Occipital lobe (tissue), 3 donors: ENCODE measurements at places on chromosomes 2 and 18.

- DNase-seq, result no peak
These were observed 43.0 kb downstream of the BIN1 start for GRCh38 chr2:127063701-127064590.

DNA sequence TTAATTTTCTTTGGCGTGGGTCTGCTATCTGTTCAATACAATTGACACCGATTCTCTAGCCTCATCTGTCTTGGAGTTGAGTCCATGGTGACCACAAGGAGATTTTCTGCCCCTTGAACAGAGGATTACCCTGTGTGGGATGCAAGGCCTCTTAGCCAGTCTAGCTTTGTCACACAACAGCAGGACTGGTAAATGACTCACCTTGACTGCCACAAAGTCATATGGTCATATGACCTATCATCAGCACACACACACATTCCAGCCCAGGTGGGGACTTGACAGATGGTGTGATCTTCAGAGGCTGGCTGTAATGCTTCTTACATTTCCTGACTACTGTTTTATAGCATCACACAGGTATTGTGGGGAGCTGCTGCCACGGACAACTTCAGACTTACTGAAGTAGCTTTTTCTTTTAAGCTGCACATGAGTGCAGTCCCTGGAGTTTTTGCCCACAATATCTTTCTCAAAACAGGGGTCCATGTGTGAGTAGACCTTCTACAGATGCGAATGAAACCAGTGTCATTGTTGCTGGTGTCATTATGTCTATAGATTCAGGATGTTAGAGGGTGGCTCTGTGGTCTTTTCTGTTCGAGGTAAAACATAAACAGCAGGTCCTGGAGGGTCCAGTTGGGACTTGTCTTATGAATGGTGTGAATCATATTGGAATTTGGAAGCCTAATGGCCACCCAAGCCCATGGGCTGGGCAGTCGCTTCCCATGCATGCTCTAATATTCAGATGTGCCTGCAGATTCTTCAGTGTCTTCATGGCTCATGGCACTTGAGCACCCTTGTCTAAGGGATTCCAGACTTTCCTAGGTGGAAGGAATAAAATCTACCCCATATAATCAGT, 18.6 kb upstream of the ACOXL start:
- no peak for DNase-seq

DNA sequence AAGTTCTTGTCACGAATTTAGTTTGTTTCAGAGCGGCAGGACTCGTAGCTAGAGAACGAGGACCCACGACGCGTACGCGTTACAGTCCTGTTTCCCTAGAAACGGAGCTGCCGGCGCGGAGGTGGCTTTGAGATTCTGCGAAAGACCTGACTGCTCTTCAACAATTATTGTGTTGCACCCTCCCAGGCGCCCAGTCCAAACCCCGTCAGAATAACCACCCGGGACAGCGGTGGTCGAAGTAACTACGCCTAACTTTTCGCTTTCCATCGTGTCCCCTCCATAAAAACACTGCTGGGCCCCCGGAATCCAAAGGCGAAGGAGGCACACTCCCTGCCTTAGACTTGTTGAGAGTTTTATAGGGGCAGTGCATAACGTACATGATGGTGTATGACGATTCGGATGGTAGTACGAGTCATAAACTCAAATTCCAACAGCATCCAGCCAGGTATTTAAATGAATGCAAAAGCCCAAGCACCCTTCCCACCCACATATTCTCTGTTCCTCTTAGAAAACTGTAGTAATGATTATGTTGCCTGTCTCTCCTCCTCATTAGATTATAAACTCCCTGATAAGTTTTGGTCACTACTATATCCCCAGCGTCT, 651 bp upstream of the STAM2 start:
- DNase-seq, result no peak

GRCh38 chr2:231373184-231373583, 22.3 kb upstream of the B3GNT7 start:
- no peak for DNase-seq

- DNase-seq, result no peak
These were observed 11.5 kb downstream of the GPR55 start for GRCh38 chr2:230913406-230914143.

- no peak for DNase-seq
These were observed 152.0 kb downstream of the FAM210A start for GRCh38 chr18:13574355-13574754.

DNA sequence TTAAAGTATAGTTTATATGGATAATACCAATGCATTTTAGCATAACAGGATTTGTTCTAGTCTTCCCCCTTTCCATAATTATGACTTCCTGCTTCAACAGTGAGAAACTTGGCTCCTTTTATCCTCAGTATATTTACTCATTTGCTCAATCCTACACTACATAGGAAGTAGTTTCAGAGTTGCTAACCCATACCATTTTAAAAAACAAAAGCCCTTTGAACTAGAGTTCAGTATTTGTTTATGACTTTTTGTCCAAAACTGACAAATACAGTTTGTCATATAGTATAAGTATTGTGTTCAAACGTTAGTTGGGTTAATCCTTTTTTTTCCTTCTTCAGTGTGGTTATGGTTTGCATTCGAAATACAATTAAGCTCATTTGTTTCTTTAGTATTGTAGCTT, 5.9 kb upstream of the DNAJC27 start:
- no peak for DNase-seq

DNA sequence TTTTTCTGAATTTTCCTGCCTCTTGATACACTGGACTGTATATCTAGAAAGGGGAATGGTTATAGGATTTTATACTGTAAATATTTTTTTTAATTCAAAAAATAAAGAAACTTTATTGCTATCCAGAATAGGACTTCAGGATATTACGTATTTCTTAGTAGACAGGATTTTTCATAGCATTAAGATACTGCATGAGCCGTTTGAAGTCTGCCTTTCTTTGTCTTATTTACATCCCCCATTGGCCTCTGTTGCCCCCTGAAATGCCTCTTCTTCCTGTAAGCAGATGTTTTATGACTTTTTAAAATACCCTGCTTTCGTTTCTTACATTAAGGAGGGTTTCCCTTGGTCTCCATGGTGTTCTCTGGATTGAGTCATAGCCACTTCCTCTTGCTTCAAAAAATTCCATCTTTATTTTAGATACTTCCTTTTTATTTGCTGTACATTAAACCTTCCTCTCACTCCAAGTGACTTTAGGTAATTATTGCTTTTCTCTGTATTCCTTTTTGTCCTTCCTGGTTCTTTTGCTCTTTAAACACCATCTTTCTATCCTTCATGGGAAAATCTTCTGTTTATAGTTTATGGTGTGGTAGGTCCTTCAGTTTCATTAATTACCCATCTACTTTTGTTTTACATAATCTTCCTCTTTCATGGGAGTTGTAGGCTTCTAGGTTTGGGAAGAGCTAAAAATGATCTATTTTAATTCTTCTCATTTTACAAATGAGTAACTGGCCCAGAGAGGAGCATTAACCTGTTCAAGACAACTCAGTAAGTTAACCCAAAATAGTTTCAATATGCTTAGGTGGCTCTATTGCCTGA, 72.6 kb downstream of the ZNF532 start:
- no peak for DNase-seq

- DNase-seq, result peak; percentile 32
These were observed 979 bp downstream of the LONRF2 start for GRCh38 chr2:100321179-100321865.

GRCh38 chr18:5073026-5073944, 123.8 kb downstream of the AKAIN1 start:
- no peak for DNase-seq

DNA sequence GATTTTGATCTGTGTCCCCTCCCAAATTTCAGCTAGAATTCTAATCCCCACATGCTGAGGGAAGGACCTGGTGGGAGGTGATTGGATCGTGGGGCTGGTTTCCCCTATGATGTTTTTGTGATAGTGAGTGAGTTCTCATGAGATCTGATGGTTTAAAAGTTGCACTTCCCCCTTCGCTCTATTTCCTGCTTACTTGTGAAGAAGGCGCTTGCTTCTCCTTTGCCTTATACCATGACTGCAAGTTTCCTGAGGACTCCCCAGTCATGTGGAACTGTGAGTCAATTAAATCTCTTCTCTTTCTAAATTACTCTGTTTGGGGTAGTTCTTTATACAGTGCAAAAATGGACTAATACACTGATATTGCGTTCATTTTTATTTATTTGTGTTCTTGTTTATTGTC, 636.8 kb upstream of the LINC00305 start:
- no peak for DNase-seq

DNA sequence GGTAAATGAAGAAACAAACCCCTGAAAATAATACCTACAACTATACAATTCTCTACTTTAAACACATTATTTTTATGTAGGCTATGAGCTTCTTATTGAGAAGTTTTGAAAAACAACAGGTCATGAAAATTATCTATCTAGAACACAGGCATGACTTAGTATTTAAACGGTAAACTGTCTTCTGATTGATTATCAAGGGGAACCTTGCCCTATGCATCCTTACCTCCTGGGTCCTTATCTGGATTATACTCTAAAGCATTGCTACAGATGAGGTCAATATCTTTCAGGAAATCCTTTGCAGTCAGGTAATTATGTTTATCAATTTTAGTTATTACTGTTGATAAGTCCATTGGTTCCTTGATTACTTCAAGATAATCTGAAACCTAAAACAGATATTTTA, 144.3 kb downstream of the ATAD2B start:
- DNase-seq, result no peak
